ENCODE measurements at places on chromosomes 13 and 19.

DNA sequence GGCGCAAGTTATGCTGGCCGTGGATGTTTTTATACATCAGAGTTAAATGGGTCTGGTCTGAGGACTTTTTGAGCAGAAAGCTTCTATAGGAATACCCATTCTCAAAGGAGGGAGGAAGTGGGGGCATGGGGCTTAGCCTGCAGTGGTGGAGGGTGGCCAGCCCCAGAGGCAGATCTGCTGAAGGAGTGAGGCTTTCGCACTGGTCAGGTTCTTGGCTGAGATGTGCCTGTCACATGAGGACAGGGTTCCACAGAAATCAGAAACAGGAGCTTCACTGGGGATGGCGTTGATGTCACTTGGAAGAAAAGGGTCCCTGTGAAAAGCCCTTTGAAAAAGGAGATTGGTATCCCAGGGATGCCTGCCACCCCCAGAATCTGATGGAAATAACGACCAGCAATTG lies 100.7 kb upstream of the MCF2L start:
- no peak for DNase-seq

GRCh38 chr13:40406405-40407120 lies 259.9 kb downstream of the FOXO1 start:
- DNase-seq = no peak

- no peak for DNase-seq
Observed at GRCh38 chr19:55096061-55096701, 20.5 kb downstream of the EPS8L1 start.

DNA sequence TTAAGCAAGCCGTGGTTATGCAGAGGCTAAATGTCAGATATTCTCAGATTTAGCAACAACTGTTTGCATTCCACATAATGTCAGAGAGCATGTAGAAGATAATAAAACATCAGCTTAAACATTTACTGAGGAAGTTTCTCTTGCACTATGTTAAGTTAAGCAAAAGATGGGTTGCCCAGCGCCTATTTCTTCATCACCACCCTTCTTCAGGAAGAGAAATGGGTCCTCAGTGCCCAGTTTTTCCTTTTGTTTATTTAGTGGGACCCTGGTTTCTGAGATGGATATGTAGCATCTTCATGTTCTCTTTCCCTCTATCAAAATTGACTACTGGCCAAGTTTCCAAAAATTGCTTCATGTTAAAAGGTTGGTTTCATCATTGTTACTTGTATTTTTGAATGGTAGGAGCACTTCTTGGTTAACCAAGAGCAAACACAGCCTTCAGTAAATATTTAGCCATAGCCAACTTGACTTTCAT lies 356.8 kb downstream of the RFC3 start:
- no peak for DNase-seq

DNA sequence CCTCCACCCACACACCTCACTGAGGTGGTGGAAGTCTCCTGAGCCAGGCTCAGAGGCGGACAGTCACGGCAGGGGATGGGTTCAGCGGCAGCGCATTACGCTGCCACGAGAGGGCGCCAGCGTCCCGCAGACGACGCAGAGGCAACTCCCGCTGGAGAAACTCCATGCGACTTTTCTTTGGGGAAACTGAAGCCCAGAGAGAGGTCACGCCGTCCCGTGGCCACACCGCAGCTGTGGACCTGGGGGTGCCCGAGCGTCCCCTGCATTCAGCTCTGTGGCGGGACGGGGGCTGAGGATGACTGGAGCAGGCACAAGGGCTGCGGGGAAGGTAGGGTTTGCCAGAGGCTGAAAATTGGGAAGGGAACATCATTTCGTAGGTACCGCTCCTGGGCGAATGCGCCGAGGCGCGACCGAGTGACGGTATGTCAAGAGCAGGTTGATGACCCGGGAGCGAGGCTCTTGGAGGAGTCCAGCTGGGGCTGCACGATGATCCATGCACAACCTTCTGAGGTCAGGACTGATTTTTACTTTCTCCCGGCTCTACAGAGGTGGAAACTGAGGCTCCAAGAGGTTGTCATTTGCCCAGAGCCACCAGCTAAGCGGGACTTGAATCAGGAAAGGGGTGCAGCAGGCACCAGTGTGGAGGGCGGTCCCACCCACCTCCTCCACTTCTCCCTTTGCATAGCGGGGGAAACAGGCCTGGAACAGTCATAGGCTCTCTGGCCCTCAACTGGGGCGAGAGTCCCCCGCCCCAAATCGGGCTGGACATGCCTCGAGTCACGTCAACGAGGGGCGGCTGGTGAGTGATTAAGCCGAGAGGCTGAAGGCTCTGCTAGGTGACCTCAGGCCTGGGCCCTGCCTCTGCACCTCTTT lies 690 bp upstream of the ARRDC2 start:
- DNase-seq = peak; percentile 87

DNA sequence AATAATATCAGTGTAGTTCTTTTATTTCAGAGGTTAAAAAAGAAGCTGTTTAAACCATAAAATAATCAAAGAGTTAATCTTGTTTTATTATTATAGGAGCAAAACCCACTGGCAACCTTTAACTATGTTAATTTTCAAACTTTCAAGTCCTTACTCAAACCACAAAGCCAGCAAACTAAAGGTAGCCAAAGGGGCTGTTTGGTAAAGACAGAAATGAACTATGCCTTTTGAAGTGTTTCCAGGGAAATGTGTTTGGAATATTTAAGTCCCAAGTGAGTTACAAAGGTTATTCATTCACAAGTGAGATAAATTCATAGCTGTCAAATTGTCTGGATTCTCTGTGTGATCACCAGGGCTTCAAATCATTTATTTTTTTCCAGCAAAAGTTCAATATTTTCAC lies 264.7 kb downstream of the MZT1 start:
- no peak for DNase-seq
